Right cardiac atrium (tissue), 5 donors: ENCODE measurements at places on chromosomes 7 and 10. TPM values are rescaled to one million over a fixed set of nuclear protein-coding genes. Genes with fewer than 3 reads are reported as not detected.

CCL24 gene
- total RNA-seq = not detected

AGAP4 gene
- 6.0 TPM for total RNA-seq

FASTK gene
- 64.1 TPM for total RNA-seq

DNA sequence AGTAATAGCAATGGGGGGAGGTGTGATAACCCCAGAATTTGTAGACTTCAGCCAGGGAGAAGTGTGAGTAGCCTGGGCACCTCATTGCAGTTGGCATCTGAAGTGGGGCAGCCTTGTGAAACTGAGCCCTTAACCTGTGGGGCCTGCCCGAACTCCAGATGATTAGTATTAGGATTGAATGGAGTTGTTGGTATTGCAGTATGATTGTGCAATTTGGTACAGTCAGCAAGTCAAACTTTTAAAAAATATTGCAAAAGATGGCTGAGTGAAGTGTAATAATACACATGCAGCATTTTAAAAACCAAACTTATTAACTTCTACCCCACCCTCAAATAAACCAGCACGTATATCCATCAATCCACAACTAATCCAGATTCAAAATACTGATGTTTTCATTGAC is 9.3 kb downstream of the RBM33 start:
- DNase-seq = no peak

- no peak for DNase-seq
Measured at GRCh38 chr7:24366876-24367275, 82.9 kb downstream of the NPY start.

DNA sequence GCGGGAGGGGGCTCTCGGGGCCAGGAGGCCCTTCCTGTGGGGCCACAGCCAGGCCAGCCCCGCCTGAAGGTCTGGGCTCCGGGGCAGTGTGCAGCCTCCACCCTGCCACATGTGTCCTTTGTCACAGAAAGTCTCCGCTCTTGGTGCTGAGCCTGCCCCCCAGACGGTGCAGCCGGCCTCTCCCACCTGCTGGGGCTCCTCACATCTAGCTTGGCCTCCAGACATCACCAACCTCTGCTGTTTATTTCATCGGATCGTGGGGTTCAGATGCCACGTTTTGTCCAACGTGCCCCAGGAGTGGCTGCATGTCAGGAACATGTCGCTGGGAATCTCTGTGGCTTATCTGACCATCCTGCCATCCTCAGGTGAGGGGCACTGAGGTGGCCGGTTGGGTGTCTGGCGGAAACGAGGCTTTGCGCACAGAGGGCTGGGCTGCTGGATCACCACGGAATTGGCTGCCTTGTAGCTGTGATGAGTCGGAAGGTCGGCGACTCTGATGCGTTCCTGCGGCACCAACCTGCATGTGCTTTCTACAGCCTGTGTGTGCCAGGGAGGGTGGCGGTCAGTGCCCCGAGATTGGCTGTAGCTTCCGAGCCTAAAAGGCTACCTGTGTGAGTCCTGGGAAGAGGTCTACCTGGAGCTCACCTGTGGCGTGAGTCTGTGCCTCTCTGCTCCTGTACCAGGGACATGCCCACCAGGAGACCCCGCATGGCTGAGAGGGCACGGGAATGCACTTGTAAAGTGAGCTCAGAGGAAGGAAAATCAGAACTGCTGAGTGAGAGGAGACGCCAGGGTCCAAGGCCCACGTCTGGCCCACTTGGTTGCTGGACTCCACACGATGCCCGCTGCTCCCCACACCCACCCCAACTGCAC is 316.4 kb downstream of the DNAJB6 start:
- DNase-seq = no peak
